ENCODE measurements at places on chromosomes 16 and 17. TPM values are rescaled to one million over a fixed set of nuclear protein-coding genes. Genes with fewer than 3 reads are reported as not detected.

DNA sequence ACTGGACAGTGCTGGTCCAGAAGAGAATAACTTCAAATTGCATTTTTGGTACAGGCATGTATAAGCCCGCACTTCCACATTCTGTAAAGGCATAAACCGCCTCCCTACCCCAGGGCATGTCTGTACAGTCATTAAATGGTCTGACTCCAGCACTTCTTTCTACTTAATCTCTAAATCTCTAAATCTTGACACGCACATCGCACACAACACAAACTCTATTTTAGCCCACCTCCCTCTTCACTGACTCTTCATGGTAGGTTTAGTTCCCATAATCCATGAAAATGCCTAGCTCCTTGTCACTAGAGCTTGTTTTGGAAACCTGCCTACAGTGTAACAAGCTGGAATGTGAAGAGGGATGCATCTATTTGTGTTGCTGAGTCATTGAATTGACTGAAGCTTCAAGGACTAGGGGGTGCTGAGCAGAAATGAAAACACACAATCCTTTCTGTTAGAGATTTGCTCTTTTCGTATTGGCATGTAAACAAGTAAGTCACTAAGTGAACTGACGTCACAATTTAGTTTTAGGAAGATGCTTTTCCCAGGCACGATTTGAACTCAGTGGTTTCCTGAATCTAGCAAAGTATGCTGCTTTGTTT is 1.6 kb upstream of the DUSP14 start:
- H3K36me3 ChIP-seq = no peaks in the 10 kb centered on the region
- H3K4me1 ChIP-seq = peaks cover 55% of the 10 kb centered on the region
- H3K27me3 ChIP-seq = no peaks in the 10 kb centered on the region
- H3K27ac ChIP-seq = peak overlapping the region; percentile 94
- H3K4me3 ChIP-seq = peak overlapping the region; percentile 83

Gene CA10
- not detected for total RNA-seq

GRCh38 chr16:77840673-77841501 is 52.5 kb downstream of the VAT1L start:
- peaks cover 5% of the 10 kb centered on the region for H3K27me3 ChIP-seq
- H3K36me3 ChIP-seq = no peaks in the 10 kb centered on the region
- H3K27ac ChIP-seq = no peak overlapping the region
- H3K4me3 ChIP-seq = no peak overlapping the region
- no peaks in the 10 kb centered on the region for H3K4me1 ChIP-seq

GRCh38 chr17:39485555-39485954 is 24.3 kb downstream of the CDK12 start:
- peak overlapping the region; percentile 74 for H3K27ac ChIP-seq
- DNase-seq = no peak
- no peak overlapping the region for H3K4me3 ChIP-seq
- no peaks in the 10 kb centered on the region for H3K27me3 ChIP-seq

GRCh38 chr16:89655062-89655643 is 2.4 kb downstream of the CHMP1A start:
- H3K4me3 ChIP-seq = peak overlapping the region; percentile 87
- no peak overlapping the region for H3K27ac ChIP-seq
- H3K36me3 ChIP-seq = peaks cover 2% of the 10 kb centered on the region
- H3K27me3 ChIP-seq = no peaks in the 10 kb centered on the region
- peaks cover 27% of the 10 kb centered on the region for H3K4me1 ChIP-seq
- DNase-seq = peak; percentile 59

DNA sequence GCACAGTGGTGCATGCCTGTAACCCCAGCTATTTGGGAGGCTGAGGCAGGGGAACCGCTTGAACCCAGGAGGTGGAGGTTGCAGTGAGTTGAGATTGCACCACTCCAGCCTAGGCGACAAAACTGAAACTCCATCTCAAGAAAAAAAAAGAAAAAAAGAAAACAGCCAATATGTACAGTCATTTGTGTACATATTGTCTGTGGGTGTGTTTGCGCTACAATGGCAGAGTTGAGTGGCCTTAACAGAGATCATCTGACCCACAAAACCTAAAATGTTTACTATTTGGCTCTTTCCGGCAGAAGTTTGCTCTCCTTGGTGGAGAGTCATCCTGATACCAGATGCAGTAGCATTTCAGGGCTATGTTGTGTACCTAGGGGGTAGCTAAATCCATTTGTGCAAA is 57.9 kb downstream of the ARSG start:
- H3K4me1 ChIP-seq = peaks cover 6% of the 10 kb centered on the region
- H3K36me3 ChIP-seq = no peaks in the 10 kb centered on the region
- no peaks in the 10 kb centered on the region for H3K27me3 ChIP-seq

Gene ANKRD40CL
- total RNA-seq = not detected

Gene TBC1D3E
- not detected for total RNA-seq

DNA sequence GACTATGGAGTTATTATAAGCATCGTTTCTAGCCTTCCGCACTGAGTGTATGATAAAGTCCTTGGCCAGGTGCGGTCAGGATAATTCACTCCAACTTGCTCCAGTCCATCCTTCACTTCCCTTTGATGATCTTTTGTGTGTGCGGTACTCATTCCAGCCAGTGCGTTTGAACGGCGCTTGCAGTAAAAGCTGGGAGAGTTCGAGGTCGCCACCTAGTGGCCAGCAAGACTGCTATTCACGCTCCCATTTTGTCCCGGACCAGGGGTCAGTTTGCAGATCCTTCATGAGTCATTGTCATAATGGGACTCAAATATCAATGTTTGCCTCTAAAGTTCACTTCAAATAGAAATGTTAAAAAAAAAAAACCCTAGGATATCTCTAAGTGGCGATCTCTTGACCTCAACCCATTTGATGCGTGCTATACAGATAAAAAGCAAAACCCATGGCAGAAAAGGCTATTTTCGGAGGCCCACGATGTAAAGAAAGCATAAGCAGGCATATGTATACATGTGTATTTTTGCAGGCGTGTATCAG is 417.1 kb downstream of the TMEM114 start:
- DNase-seq = no peak
- no peak overlapping the region for H3K27ac ChIP-seq
- no peaks in the 10 kb centered on the region for H3K27me3 ChIP-seq
- no peaks in the 10 kb centered on the region for H3K4me1 ChIP-seq
- no peak overlapping the region for H3K4me3 ChIP-seq
- no peaks in the 10 kb centered on the region for H3K36me3 ChIP-seq

Gene NPIPA7
- 7.9 TPM for total RNA-seq

DNA sequence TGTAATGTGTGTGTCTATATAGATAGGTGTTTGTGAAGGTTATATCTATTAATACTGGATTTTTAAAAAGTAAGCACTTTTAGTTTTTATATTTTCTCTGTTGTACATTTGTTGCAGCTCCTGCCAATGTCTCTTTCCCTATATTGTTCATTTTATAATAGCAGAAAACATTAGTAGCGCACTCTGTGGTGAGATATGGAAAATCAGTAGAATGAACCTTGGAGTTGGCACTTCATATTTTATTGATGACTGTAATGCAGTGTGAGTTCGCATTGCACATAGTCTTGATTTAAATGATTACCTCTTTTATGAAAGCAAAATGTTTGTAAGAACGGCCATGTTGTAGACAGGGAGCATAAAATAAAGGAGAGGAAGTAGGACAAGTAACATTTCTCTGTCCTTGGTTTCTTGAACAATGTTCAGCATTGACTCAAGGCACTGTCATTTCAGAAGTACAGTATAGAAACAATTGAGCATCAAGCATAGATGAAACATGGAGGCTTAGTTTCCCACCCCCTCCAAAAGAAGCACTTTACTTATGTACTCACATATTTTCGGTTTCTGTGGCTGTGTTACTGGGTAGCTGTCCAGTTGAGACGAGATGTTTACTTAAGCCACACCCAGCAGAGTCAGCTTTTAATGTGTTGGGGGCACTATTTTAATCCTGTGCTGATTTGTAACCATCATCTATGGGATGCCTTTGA is 74.0 kb downstream of the TANC2 start:
- H3K27ac ChIP-seq = peak overlapping the region; percentile 18
- no peaks in the 10 kb centered on the region for H3K27me3 ChIP-seq
- H3K36me3 ChIP-seq = no peaks in the 10 kb centered on the region
- H3K4me3 ChIP-seq = no peak overlapping the region
- DNase-seq = no peak
- H3K4me1 ChIP-seq = peaks cover 55% of the 10 kb centered on the region

DNA sequence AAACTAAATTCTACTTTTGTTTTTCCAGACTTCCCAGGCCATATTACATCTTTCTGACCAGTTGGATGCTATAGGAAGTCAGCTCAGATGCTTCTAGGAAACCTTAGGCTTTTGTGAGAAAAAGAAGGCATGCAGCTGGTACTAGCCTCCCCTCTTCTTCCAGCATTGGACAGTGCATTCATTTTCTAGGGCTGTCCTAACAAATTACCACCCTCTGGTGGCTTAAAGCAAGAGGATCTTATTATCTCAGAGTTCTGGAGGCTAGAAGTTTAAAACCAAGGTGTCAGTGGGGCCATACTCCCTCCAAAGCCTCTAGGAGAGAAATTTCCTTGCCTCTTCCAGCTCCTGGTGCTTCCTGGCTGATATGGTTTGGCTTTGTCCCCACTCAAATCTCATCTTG is 467.8 kb downstream of the SLC39A11 start:
- DNase-seq = no peak
- no peak overlapping the region for H3K4me3 ChIP-seq
- no peak overlapping the region for H3K27ac ChIP-seq
- H3K27me3 ChIP-seq = peaks cover 18% of the 10 kb centered on the region
- peaks cover 4% of the 10 kb centered on the region for H3K36me3 ChIP-seq

Gene SOX8
- 0.10 TPM for total RNA-seq

DNA sequence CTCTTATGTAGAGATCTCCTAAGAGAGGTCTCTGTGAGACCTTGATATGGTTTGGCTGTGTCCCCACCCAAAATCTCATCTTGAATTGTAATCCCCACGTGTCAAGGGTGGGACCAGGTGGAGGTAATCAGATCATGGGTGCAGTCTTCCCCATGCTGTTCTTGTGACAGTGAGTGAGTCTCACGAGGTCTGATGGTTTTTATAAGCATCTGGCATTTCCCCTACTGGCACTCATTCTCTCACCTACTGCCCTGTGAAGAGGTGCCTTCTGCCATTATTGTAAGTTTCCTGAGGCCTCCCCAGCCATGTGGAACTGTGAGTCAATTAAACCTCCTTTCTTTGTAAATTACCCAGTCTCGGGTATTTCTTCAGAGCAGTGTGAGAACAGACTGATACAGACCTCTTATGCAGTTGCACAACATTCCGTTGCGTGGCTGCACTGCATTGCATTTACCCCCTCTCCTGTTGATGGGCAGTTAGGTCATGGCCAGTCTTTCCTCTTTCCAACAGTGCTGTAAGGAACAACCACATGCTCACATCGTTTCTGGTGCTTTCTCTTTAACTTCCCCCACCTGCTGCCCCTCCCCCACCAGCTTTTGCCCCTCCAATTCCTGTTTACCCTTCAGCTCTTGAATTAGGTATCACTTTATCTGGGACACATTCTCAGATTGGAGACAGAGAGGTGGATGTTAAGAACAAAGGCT is 43.6 kb upstream of the MED9 start:
- DNase-seq = no peak
- H3K27me3 ChIP-seq = peaks cover 29% of the 10 kb centered on the region
- H3K27ac ChIP-seq = no peak overlapping the region

GRCh38 chr17:43873091-43873490 is 26.1 kb downstream of the CD300LG start:
- H3K27me3 ChIP-seq = peaks cover 17% of the 10 kb centered on the region
- no peaks in the 10 kb centered on the region for H3K36me3 ChIP-seq
- no peak overlapping the region for H3K4me3 ChIP-seq
- no peak for DNase-seq

Gene PLD6
- 0.68 TPM for total RNA-seq

DNA sequence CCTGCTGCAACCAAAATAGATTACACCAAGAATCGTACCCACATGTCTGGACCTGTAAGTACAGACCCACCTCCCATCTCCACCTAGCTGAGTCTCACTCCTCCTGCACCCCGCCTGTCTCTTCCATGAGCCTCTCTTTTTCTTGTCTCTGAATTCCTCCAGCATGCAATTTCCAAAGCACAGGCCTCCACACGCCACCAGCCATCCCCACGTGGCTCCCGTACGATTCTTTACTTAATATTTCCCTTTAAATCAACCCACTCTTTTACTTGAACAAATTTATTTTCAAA is 1.2 kb downstream of the RPH3AL start:
- no peaks in the 10 kb centered on the region for H3K27me3 ChIP-seq
- no peaks in the 10 kb centered on the region for H3K36me3 ChIP-seq
- peaks cover 32% of the 10 kb centered on the region for H3K4me1 ChIP-seq
- no peak overlapping the region for H3K4me3 ChIP-seq
- no peak overlapping the region for H3K27ac ChIP-seq
- no peak for DNase-seq

Gene CDYL2
- total RNA-seq = 2.2 TPM

GRCh38 chr17:142876-143784 is 5.8 kb downstream of the SCGB1C2 start:
- peaks cover 2% of the 10 kb centered on the region for H3K4me1 ChIP-seq
- H3K4me3 ChIP-seq = no peak overlapping the region
- no peak overlapping the region for H3K27ac ChIP-seq
- H3K36me3 ChIP-seq = no peaks in the 10 kb centered on the region
- peak; percentile 24 for DNase-seq

Gene CDH11
- 936 TPM for total RNA-seq

GRCh38 chr16:63813862-63814261 is 1308.0 kb downstream of the CDH11 start:
- peaks cover 1% of the 10 kb centered on the region for H3K36me3 ChIP-seq
- no peak for DNase-seq
- H3K4me3 ChIP-seq = no peak overlapping the region
- peaks cover 16% of the 10 kb centered on the region for H3K27me3 ChIP-seq
- H3K4me1 ChIP-seq = no peaks in the 10 kb centered on the region
- H3K27ac ChIP-seq = no peak overlapping the region

Gene TTLL6
- total RNA-seq = not detected

Gene MEOX1
- 0.07 TPM for total RNA-seq

- peaks cover 41% of the 10 kb centered on the region for H3K4me1 ChIP-seq
- no peaks in the 10 kb centered on the region for H3K27me3 ChIP-seq
- no peaks in the 10 kb centered on the region for H3K36me3 ChIP-seq
Observed at GRCh38 chr17:76371656-76372628, 12.5 kb upstream of the SPHK1 start.

DNA sequence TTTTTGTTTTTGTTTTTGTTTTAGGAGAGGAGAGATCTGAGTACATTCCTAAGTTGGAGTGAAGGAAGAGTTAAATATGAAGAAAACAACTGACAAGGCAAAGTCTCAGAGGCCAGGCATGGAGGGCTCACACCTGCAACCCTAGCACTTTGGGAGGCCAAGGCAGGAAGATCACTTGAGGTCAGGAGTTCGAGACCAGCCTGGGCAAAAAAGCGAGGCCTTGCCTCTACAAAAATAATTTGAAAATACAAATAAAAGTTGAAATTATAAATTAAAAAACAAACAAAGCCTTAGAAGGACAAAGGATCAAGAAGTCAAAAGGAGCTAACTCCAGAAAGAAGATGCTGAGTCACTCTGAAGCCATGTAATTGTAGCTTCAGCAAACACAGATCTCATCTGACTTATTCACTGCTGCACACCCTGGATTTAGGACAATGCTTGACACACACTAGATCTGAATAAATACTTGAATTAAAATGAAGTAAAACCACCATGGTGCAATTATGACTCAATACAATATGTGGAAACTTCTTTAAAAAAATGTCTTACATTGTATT is 9.1 kb downstream of the CEP20 start:
- H3K27ac ChIP-seq = peak overlapping the region; percentile 72
- peaks cover 24% of the 10 kb centered on the region for H3K4me1 ChIP-seq
- peaks cover 15% of the 10 kb centered on the region for H3K36me3 ChIP-seq
- no peak for DNase-seq

Gene CSH2
- total RNA-seq = not detected

GRCh38 chr16:85757341-85757822 is 6.5 kb upstream of the C16orf74 start:
- peaks cover 9% of the 10 kb centered on the region for H3K27me3 ChIP-seq
- no peak overlapping the region for H3K27ac ChIP-seq
- peaks cover 26% of the 10 kb centered on the region for H3K4me1 ChIP-seq
- H3K4me3 ChIP-seq = no peak overlapping the region
- DNase-seq = no peak

Gene NCBP3
- 34.8 TPM for total RNA-seq

- no peak for DNase-seq
- no peak overlapping the region for H3K27ac ChIP-seq
- H3K4me3 ChIP-seq = no peak overlapping the region
Observed at GRCh38 chr16:71472051-71472450, 10.0 kb upstream of the ZNF23 start.

All from chondrocyte (in vitro differentiated cells).